ENCODE measurements at places on chromosomes 6 and 20.

DNA sequence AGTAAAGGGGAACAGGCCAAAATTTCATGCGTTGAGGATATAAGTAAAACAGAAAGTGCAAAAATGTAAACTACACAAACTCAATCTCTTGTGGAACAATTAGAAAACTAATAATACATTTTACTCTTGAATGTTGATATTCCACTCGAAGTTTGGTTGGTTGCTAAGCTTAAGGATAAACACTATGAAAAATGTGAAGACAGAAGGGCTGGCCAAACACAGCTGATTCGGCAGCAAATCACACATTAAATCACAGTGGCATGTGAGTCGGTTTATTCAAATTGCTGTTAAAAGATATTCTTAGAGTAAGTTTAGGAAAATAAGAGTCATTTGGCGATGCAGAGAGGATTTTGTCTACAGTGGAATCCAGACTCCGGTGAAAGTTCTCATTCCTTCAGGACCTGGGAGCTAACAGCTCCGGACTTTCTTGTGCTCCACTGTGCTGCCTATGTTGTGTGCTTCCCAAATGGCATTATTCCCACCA lies 1.4 kb upstream of the EPM2A start:
- no peak for DNase-seq

GRCh38 chr6:7159790-7160525 lies 52.2 kb downstream of the RREB1 start:
- no peak for DNase-seq

- peak; percentile 96 for DNase-seq
These were observed 16.7 kb upstream of the ENTPD6 start for GRCh38 chr20:25178563-25179438.

DNA sequence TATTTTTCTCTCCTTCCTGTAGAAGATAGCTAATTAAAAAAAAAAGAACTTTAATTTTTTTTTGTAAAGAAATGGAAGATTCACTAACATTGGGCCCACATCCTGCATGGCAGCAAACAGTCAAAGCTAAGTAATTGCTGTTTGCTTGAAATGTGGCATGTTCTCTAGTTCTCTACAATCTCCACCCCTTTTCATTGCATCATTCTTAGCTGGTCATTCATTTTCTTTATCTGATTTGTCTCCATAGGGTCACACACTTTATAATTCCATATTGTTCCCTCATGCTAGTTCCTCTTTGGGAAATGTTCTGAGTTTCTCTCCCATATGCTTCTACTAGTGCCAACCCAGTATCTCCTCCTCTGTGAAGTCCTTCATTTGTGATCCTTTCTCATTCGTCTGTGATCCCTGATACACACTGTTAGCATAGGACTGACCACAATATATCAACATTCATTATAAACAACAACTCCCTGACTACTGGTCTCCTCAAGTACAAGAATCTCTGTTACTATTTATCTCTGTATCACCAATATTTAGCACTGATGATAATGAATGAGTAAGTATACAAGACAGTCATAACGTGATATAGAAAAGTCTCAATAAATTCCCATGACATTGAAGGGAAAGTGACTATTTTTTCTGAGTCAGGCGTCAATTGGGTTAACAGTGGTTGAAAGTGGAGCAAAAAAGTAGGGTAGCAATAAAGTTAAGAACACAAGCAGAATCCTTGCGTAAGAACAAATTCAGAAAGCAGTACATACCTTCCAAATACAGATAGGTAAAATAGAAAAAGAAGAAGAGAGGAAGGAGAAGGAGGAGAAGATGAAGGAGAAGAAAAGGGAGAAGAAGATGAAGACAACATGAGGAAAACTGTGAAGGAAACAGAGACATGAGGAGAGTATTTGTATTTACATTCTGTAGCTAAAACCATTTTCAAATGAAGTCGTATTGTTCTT lies 33.2 kb upstream of the MYB start:
- DNase-seq = no peak

DNA sequence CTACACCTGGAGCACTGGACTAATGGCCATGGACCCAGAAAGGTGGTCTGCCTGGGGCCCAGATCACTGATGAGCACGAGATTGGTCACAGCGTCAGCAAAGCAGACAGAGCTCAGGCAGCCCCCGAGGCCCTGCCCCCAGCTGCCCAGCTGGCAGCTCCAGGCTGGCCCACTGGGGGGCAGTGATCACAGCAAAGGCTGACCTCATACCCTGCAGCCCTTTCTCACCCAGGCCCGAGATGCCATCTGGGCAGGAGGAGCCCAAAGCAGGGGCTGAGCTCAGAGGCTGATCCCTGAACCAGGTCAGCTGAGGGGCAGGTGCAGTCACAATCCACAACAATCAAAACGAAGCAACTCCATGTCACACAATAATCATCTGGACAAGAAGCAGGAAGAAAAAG lies 4.1 kb downstream of the MAP1LC3A start:
- DNase-seq = no peak

- DNase-seq = no peak
These were observed 73.2 kb upstream of the DUSP22 start for GRCh38 chr6:219019-219570.

- DNase-seq = peak; percentile 49
These were observed 296.2 kb upstream of the MARCKS start for GRCh38 chr6:113560908-113561307.
